T-helper 1 cell (primary cell): ENCODE measurements at places on chromosomes 3 and 15.

DNA sequence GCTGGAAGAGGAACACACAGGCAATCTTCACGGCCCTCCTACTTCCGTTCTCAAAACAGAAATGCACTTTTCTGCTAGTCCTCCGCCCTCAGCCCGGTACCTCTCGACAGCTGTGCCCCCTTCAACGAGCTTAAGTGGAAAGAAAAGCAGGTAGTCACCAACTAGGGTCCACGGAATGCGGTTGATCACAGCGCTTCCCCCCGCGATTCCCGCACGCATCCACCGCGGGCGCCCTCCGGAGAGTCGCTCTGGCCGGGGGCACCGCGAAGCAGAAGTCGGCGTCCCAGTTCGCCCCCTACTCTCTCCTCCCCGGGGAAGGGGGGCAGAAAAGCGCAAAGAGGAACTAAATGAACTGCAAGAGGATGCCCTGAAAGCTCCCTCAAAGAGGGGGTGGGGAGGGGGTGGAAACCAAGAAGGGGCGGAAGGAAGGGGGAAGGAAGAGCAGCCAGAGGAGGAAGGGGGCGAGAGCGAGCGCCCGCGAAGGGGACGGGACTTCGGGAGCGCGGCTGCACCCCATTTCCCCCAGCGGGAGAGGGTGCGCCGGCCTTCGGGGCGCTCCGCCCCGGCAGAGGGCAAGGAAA, 738 bp downstream of the ACAP2 start:
- DNase-seq, result peak; percentile 39

DNA sequence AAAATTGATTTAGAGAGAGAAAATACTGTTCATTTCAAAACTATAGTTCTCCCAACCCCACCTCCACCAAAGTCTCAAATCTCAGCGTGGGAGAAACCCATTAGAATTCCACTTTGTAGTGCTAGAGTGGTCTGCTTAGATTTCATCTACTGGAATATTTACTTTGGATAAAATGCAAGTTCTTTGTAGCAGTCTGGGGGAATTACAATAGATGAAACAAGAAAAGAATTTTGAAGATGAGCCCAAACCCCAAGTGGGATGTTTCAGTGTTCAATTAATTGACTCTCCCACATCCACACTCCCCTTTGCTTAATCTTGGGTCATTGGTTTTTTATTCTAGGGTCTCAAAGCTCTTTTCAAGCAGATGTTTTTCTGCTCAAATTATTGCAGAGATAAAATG, 97.8 kb downstream of the RPL22L1 start:
- DNase-seq, result no peak

DNA sequence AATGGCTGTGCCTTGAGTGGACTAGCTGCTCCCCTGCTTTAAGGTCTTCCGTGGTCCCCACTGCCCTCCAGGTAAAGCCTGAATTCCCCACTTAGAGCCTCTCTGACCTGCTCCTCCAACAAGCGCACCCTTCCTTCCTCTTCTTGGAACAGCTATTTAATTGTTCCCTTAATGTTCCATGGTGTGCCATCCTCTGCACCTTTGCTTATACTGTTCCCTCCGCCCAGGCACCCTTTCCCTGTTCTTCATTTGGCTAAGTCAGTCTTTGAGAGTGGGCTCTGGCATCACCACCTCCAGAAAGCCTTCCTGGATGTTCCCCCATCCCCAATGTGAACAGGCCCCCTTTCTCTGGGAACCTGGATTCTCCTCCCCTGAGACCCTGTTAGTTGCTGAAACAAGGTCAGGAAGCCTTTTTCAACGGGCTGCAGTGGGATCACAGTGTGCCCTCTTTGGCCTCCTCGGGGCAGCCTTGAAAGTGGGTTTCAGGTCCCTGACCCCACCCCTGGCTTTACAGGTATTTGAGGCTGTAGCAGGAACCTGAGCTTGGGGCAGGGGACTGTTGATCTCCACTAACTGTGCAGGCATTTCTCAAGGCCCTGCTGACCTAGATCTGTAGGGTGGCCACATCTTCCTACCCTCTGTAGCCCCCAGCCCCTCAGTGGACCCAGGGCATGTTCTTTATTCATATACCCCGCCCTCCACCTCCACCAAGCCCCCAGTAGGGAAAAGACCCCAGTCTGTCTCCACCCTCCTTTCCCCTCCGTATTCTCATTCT, 5.0 kb downstream of the ISLR start:
- no peak for DNase-seq

GRCh38 chr3:48478626-48479555, 25.1 kb downstream of the SHISA5 start:
- DNase-seq, result peak; percentile 47

DNA sequence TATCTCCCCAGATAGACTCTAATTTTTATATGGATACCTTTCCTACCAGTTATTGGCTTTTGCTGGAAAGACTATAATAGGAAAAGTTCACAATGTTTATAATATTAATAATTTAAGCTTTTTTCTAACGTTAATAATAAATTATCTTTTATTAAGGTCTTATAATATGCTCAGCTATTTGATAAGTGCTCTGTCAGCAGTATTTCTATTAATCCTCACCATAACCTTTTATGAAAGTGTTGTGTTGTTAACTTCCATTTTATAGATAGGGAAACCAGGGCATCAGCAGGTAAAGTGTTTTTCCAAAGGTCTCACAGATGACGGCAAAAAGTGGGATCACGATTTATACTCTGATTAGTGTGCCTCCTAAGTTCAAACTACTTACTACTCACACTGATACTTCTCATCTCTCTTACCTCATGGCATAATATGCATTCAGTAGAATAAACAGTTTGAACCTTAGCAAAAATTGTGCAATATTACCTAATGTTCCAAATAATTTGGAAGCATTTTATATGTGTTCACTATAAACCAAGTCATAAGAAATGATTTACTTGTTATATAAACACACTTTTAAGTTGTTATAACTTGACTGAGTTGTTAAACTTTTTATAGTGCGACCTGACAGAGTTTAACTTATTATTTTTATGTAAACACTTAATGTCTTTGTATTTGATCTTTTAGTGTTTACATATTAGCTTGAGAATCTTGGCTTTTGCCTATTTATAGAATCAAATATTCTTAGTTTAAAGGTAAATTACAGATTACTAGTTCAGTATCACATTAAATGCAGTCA, 274.9 kb upstream of the DCBLD2 start:
- DNase-seq, result no peak

DNA sequence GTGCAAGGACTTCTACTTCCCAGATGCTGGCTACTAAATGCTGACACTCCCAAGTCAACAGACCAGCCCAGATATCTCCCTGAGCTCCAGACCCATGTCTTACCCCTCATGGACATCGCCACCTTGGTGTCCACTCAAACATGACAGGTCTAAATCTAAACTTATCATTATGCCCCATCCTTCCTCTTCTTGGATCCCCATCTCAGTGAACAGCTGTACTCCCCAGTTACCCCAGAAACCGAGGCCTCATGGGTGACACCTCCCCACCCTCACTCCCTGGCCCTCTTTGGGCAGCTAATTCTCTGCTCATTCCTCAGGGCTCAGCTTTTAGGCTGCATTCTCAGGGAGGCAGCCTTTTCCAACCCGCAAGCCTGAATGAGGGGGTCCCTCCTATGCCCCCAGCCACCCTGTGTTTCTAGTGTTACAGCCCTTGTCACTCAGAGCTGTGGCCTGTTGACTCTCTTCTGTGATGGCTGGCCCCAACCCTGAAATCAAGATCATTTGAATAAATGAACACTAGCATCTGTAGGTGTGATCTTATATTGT, 5.4 kb downstream of the EHD4 start:
- no peak for DNase-seq

DNA sequence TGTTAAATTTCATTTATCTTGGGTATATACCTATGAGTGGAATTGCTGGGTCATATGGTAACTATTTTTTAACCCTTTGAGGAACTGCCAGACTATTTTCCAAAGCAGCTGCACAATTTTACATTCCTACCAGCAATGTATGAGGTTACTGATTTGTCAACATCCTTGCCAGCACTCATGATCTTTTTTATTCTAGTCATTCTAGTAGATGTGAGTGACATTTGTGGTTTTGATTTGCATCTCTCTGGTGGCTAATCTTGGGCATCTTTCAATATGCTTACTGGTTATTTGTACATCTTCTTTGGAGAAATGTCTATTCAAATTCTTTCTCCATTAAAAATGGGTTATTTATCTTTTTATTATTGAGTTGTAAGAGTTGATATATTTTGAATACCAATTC, 21.3 kb upstream of the LRRC58 start:
- no peak for DNase-seq

DNA sequence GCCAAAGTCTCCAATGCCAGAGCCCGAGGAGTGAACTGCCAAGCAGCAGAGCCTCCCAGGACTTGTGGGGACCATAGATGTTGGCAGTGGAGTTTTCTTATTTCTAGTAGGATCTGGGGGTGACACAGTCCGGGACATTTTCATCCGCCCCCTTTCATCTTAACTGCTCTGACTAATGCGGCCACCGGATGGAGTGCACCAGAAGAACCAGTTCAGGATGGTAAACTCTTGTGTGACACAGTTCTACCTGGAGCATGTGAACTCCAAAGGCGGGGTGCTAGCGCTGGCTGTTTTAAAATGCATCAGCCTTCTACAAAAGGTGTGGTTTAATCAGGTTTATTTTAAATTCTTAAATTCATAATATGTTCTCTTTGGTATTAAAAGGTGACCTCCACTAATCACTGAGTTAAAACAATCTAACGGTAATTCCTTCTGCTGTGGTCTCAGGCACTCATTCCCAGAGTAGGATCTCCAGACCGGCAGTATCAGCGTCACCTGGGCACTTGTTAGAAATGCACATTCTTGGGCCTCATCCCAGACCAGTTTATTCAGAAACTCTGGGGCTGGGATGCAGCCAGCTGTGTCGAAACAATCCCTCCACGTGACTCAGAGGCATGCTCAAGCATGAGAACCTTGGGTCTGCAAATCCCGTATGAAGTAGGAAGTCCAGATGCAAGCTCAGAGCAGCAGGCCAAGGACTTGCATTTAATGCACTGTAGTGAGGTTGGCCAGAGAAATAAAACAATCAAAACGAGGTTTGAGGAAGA, 105.5 kb downstream of the GABRB3 start:
- no peak for DNase-seq

DNA sequence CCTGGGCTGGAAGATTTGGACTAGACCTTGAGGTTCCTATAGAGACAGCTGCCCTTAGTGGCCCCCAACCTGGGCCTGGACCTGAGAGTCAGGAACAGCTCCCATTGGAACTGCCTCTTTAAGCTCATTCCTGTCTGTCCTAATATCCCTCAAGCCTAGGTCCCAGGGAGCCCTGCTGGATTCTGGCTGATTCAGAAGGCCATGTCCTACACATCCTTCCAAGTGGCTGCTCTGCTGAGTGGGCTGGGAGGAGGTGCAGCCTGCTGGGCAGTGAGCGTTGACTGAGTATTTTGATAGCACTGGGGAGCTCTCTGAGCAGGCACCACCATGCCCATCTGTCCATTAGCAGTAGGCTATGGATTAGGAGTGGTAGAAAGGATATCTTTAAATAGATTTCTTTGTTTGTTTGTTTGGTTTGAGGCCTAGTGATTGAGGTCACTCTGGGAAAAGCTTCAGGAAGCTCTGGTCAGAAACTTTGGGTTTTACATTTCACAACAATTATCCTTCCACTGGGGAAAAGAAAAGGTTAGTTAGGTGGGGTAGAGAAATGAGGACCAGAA, 54.6 kb upstream of the ATOSA start:
- no peak for DNase-seq

DNA sequence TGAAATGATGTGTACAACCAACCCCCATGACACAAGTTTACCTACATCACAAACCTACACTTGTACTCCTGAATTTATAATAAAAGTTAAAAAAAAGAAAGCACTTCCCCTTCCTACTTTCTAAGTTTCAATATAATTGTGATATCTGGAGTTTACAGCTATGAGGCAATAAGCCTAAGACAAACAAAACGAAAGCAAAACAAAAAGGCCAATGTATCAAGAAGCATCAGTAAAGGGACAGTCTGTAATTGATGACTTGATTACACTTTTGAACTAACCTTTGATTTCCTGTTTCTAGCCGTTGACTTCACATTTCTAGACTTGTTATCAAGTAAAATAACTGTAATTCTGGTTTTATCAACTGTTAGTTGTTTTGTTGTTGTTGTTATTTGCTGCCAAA, 187.5 kb upstream of the CNTN3 start:
- no peak for DNase-seq

- no peak for DNase-seq
These were observed 22.2 kb downstream of the MED12L start for GRCh38 chr3:151107701-151108100.

- DNase-seq, result no peak
These were observed 68.9 kb downstream of the THBS1 start for GRCh38 chr15:39649757-39650156.
